ENCODE measurements at places on chromosomes 11 and 22. TPM values are rescaled to one million over a fixed set of nuclear protein-coding genes. Genes with fewer than 3 reads are reported as not detected.

CLTCL1 gene
- 4.6 TPM for total RNA-seq

TOM1 gene
- 48.8 TPM for total RNA-seq

BCL2L13 gene
- total RNA-seq = 40.2 TPM

DEUP1 gene
- total RNA-seq = not detected

MMP7 gene
- not detected for total RNA-seq
